Activated T-helper 1 cell treated with Interleukin-2 at 50 U/mL for 16 hours (primary cell): ENCODE measurements at places on chromosomes 5 and 9.

DNA sequence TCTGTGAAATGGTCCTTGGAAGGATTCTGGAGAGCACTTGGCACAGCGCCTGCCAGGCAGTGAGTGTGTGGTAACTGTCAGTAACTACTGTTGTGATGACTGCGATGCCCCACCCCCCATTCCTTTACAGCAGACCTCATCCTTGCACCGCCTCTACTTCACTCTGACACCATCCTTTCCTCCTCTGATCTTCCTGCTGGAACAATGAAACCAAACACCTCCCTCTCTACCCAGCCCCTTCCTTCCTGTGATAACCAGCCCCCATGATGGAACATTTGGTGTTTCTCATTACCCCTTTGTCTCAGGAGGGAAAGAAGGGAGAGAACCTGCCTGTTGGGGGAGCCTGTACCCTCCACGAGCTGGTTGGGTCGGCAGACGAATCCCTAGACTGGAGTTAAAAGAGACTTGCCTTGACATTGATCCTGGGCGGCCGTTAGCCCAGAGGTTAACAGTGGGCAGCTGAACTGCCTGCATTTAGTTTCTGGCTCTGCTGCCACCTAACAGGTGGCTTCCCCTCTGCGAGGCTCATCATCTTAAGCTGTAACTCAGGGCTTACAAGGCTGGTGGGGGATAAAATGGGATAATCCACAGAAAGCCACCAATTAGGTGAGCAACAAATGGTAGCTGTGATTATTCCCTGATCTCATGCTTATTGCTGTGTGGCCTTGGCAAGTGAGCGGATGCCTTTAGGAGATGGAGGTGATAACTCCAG lies 34.2 kb upstream of the GRPEL2 start:
- no peak for DNase-seq

GRCh38 chr9:27540502-27540901 lies 10.9 kb upstream of the MOB3B start:
- no peak for DNase-seq

DNA sequence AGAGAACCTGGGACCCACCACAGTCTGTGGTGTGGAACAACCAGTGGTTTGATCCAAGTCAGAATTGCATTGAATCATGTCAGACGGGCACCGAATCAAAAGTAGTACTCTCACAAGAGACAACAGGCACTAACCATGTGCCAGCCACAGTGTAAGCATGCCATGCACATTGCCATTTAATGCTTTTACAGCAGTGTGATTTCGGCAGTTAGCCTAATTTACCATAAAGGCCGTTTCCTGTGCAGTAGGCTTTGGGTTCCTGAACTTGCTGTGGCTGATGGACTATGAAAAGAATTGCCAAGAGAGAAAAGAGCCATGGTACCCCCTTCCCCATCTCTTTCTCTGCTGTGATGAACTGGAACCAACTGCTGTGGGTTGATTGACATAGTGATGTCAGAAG lies 540.6 kb downstream of the EBF1 start:
- no peak for DNase-seq

DNA sequence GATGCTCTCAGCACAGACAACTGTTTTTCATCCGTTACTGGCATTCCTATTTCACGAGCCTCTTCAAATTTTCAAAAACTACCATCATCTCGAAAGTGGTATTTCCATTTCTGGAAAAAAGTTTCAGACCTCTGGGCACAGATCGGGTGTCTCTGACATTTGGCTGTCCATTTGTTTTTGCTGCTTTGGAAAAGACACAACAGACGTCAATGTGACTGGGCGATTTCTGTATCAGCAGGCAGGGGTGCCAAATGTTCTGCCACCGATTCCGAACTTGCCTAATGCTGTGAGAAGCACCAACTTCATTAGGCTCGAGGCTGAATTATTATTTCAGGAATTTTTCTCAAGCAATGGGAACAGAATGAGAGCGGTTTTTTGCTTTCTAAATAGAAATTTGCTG lies 105.6 kb downstream of the ARSB start:
- DNase-seq = no peak

- DNase-seq = no peak
Measured at GRCh38 chr5:96203761-96204160, 229.3 kb downstream of the PCSK1 start.

DNA sequence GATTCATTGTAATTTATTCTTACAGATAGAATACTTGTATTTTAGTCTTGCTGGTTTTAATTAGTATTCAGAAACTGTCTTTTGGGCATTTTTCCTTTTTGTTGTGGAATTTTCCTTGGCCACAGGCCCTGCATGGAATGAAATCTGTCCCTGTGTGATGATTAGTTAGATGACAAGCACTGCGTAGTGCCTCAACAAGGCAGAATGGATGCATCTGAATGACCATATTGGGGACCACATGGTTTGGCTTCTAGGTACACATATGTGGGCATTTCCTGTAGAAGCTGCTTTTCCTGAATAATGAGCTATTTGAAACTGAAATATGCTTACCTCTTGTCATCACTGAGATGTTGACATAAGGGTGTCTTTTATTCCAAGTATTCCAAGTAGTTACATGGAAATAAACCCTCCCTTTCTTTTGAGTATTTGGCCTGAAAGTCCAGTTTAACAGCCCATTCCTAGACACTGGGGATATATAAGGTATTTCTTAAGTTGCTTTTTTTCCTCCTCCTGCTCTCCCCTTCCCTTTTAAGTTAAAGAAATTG lies 147.3 kb downstream of the YTHDC2 start:
- no peak for DNase-seq

- DNase-seq = no peak
Measured at GRCh38 chr9:101995231-101995630, 256.8 kb upstream of the GRIN3A start.

GRCh38 chr9:78994471-78994870 lies 577.3 kb upstream of the TLE4 start:
- no peak for DNase-seq

DNA sequence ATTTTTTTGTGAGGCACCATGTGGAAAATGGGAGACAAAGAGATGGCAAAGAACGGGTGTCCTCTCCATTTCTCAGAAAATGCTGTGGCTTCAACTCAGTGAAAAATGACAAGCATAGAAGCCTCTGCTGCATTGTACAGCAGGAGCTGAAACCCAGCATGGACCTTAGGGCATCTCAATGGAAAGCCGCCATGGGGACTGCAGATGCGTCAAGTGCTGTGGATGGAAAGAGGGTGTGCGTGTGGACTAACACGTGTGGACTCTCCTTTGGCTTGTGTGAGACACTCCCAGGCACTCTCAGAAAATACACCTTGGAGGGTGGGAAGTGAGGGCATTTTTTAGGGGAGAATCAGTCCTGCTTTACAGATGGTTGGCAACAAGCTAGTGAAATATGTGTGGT lies 2.2 kb upstream of the GLRX start:
- no peak for DNase-seq

- DNase-seq = no peak
Measured at GRCh38 chr5:100683881-100684280, 148.7 kb downstream of the FAM174A start.

GRCh38 chr5:136420168-136420898 lies 55.0 kb upstream of the TRPC7 start:
- DNase-seq = no peak

- no peak for DNase-seq
Measured at GRCh38 chr9:37914701-37915358, 10.9 kb upstream of the SLC25A51 start.

- DNase-seq = no peak
Measured at GRCh38 chr5:66603881-66604280, 7.7 kb downstream of the MAST4 start.

- DNase-seq = no peak
Measured at GRCh38 chr5:61827445-61827975, 478.5 kb upstream of the KIF2A start.

- DNase-seq = no peak
Measured at GRCh38 chr9:105735366-105735765, 41.0 kb downstream of the TMEM38B start.

GRCh38 chr9:107540164-107540561 lies 50.6 kb upstream of the KLF4 start:
- no peak for DNase-seq

- DNase-seq = no peak
Measured at GRCh38 chr5:19538607-19539006, 449.4 kb downstream of the CDH18 start.

DNA sequence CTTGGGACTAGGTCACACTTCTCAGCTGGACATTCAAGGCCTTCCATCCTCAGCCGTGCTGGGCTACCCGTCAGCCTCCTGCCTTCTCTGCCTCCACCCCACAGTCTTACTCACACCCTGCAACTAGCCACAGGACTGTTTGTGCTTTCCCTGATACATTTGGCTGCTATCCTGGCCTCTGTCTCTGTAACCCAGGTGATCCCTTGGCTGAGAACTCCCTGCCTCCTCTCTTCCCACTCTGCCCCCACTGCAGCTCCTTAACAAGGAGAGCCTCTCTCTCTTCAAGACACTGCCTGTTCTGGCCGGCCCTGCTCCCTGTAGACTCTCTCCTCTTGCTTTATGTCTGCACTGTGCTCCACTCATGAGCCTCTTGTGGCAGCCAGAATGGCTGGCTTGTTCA lies 120.6 kb downstream of the MSX2 start:
- DNase-seq = no peak

DNA sequence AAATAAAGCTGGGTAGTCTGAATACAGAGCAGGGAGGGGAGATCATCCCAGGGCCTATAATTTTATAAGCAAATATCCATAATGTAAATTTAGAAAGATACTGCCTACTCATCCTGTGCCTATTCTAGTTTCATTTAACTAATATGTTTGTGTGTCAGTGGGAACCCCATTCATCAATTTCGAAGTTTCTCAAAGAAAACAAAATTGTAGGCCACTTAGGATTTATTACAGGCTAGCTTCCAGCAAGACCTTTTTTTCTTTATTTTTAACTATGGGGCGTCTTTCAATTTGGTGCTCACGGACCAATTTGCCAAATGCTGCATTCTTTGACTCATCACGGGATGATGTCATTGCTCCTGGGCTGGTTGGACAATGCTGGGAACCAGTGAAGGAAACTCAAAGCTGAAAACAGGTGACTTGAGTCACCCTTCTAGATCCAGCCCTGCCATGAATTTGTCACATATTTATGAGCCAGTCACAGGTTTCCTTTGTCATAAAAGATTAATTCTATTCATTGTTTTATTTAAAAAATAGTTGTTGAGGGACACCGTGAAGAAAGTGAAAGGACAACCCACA lies 13.4 kb downstream of the PCSK5 start:
- DNase-seq = no peak

DNA sequence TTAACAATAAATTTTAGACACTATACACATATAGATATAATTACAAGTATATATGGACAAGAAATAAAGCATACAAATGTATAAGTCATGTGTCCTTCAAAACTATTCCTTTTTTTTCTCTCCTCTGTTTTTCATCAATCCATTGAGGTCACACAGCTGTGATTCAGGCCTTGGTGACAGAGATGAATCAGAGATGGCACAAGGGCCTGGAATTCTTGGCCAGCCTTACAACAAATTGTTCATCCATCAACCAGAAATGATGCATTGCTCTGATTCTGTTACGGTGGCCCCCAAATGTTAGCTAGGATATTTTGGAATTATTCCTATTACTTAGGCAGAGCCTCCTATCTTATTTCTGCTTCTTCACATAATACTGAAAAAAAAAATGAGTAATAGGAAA lies 108.7 kb upstream of the MPDZ start:
- DNase-seq = no peak

- no peak for DNase-seq
Measured at GRCh38 chr9:78041971-78042370, 10.4 kb upstream of the GNAQ start.

DNA sequence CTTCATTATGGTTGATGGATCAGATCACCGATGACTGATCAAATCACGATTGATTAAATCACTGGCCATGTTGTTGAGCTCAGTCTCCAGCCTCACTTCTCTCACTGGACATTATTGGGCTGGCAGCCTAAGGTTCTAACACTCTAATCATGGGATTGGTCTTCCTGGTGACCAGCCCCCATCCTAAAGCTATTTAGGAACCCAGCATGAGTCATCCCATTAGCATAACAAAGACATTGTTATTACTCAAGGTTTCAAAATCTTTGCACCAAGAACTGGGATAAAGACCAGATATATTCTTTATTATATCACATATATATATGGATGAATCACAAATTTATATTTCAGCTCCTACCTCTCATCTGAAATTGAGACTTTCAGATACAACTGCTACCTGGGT lies 272.1 kb upstream of the IL12B start:
- no peak for DNase-seq

GRCh38 chr5:35285435-35285834 lies 55.1 kb upstream of the PRLR start:
- DNase-seq = no peak

DNA sequence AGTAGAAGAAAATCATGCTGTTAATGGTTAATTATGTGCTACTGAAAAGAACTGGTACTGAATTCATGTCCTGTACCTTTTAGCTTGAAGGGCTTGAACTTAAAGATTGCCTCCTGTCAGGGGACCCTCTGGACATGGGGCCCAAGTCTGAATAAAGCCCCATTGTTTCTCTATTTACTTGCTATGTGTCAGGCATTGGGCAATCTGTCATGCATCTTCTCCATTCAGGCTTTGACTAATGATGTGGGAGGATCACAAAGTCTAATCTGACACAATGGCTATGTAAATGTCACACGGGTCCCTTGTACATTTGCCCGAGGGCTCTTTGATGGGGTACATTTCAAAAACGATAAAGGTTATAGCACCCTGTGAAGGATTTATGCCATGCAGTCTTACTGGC lies 64.0 kb upstream of the TUSC1 start:
- no peak for DNase-seq

DNA sequence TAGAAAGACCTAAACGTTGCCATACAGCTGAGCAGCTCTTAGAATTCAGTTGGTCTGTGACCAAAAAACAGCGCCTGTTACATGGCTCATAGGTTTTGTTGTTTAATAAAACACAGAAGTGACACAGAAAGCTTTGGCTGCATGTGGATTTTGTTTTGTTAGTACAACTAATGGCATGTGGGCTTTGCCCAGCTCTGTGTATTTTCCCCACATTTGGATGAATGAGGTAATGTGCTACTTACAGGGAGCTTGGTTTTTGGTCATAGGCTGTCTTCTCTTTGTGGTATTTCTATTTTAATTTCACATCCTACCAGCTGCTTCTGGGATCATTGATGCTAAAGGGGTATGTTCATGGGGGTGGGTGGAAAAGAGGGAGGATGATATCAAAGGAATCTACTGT lies 37.0 kb upstream of the POU4F3 start:
- DNase-seq = no peak

- no peak for DNase-seq
Measured at GRCh38 chr5:143156572-143156971, 246.9 kb downstream of the NR3C1 start.

DNA sequence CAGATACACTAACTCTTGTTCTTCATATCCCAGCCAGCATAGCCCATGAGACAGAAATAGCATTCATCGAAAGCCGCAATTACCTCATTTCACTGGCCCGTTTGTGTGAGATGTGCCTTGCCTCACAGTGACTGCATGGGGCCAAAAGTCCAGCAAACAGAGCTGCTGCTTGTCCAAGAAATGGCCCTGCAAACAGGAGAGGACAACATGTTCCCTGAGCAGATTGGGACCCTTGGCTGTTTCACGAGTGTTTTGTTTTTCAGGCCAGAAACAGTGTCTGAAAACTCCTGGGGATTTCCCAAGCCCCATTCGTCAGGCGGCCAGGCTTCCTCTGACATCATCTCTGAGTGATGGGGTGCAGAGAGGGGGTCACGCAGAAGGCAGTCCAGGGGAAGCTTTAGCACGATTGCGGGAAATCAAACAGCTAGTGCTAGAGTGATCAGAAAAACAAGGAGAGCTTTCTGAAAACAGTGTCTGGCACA lies 503.6 kb upstream of the PAPPA start:
- no peak for DNase-seq
